Gastrocnemius medialis (tissue), 4 donors: ENCODE measurements at places on chromosomes 3 and 15.

DNA sequence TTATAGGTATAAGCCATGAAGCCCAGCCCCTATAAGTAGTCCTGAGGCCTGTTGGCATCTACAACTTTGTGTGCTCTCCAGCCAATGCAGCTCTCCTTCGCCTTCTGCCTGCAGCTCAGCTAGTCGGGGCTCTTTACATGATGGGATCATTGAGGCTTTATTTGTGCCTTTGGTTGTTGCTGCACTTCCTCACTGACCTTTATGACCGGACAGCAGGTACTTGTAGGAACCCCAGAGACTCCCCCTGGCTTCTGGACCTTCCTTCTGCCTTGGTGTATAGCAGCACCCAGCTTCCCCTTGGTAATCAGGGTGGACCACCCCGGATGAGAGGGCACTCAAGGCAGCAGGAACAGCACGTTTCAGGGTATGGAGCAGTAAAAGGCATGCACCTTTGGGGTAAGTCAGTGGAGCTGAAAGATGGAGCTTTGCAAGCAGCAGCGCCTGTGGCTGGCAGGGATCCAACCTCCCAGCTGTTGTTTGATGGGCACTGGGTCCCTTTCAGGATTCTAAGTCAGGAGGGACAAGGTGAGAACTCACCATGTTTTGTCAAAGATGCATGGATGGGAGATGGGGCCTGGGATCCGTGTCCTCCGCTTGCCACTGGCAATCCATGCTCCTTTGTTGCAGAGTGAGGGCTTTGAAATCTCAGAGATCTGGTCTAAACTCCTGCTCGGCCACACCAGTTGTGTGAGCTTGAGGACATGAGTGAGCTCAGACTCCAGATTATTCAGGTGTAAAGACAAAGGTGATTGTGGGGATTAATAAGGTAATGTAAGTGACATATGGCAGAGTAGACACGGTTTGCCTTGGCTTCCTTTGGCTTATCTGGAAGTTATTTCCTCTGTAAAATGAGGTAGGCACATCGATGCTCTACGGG lies 65.1 kb upstream of the KLF13 start:
- no peak for DNase-seq

DNA sequence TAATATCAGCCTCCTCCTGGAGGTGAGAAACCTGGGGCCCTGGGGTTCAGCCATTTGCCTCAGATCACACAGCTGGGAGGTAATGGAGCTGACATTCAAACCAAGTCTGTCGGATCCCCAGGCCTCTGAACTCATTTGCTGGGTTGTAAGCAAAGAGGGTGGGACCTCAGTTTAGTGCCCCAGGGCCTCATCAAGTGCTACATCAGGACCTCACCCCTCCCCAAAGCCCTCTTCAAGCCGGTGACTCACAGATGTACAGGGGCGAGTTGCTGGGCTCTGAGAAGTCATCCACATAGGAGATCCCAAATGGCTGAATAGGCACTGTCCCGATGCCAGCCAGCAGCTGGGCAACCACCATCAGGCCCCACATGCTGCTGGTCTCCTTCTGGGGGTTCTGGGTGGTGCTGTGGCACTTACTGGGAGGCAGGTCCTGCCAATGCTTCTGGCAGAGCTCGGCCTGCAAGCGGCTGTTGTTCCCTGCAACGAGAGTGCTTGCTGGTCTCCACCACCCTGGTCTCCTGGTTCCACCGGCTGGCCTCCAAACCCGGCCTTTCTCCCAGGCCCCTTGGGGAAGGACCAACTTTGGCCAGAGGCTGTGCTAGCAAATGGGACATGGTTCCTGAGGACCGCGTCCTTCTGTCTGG lies 59.2 kb upstream of the RAB6B start:
- no peak for DNase-seq

GRCh38 chr15:73631915-73632669 lies 1.1 kb downstream of the NPTN start:
- DNase-seq = peak; percentile 32

DNA sequence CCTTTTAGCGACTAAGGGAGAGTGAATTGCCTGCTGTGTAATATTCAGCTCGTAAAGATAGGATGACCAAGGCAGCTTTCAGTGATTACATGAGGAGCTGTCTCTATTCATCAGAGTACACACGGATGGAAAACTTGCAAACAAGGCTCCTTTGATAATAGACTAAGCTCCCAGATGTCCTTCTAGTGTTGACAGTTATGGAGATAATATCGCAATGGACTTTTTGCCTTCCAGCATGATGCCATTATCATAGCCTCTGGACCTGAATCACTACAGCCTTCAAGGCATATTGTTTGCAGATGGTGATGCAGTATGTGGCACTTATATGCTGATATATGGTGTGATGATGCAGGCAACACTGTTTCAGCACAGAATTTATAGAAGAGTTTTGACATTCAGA lies 93.9 kb downstream of the ECT2 start:
- DNase-seq = no peak

- no peak for DNase-seq
These were observed 59.7 kb upstream of the GK5 start for GRCh38 chr3:142285083-142285517.

DNA sequence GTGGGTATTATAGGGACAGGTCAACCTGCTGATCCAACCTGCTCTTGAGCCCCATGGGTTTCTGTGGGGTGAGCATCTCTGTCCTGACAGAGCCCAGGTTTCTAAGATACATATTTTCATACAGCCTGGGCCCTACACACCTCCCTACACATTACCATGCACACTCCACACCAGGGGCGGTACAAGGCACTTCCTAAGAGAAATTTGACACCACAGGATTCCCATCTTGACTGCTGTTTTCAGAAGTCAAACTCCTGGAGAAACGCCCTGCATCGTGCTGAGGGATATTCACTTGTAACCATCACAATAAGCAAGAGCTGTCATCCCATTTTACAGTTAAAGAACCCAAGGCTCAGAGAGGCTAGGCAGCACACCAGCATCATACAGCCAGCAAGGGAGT lies 50.1 kb downstream of the NUP210 start:
- no peak for DNase-seq

- DNase-seq = no peak
These were observed 941.7 kb downstream of the TUSC7 start for GRCh38 chr3:117651246-117651645.

- peak; percentile 61 for DNase-seq
These were observed 39.2 kb upstream of the HERC1 start for GRCh38 chr15:63872759-63873510.

GRCh38 chr15:68057758-68058157 lies 3.6 kb downstream of the PIAS1 start:
- no peak for DNase-seq

DNA sequence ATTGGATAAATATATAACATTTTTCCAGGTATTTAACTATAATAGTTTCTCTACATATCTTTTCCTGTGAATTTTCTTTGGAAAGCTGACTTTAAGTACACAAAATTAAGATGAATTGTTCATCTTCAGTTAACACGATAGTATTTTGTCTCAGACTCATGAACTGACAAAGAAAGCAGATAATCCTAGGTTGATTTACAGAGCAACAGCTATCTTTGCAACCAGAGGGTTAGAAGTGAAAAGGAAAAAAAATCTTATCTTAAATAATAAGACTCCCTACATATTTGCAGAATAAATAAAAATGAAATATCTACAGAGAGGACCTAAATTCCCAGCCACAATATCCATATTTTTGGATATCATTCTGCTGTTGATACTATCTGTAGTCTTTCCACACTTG lies 350.2 kb upstream of the GRM7 start:
- DNase-seq = no peak

GRCh38 chr15:69624816-69625215 lies 172.2 kb downstream of the RPLP1 start:
- DNase-seq = no peak

GRCh38 chr3:10762611-10763247 lies 53.3 kb upstream of the SLC6A11 start:
- DNase-seq = no peak

DNA sequence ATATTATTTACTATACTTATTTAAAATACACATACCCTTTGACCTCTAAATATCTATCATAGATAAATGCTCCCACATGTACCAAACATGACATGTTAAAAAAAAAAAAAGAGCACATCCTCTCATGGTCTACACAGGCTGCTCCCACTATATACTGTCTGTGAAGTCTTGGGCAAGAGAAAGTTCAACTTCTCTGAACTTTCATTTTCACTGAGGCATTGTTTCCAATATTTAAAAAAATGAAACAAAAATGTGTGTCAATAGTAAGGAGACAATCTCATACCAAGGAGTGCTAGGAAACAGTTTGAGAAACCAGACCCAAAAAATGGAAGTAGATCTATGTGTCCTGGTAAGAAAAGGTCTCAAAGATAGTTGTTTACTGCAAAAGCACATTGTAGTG lies 29.3 kb downstream of the SLC4A7 start:
- DNase-seq = no peak

DNA sequence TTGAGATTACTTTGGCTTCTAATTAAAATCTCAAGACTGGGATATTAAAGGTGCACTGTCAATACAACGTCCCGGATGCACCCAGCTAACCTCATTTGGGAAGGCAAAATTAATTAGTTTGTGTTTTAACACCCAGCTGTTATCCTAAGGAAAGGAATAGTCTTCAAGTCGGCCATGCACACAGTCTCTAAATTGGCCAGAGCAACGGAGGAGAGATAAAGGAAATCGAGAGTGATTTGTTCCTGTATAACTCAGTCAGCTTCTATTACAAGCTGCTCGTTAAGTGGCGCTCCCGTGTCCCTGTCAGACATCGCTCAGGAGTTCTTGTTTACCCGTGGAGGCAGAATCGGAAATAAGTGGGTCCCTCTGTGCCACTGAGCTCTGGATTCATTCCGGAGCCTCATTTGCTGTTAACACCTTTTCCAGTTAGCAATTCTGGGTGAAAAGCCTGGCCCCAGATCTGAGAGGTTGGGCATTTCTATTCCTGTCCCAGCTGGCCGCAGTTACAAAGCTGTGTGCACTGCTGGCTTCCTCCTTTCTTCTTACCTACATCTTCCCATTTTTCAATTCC lies 63.9 kb downstream of the ST8SIA2 start:
- no peak for DNase-seq

- no peak for DNase-seq
These were observed 83.9 kb downstream of the FSIP1 start for GRCh38 chr15:39698444-39699390.

- no peak for DNase-seq
These were observed 690.4 kb upstream of the NAALADL2 start for GRCh38 chr3:174168538-174169254.

DNA sequence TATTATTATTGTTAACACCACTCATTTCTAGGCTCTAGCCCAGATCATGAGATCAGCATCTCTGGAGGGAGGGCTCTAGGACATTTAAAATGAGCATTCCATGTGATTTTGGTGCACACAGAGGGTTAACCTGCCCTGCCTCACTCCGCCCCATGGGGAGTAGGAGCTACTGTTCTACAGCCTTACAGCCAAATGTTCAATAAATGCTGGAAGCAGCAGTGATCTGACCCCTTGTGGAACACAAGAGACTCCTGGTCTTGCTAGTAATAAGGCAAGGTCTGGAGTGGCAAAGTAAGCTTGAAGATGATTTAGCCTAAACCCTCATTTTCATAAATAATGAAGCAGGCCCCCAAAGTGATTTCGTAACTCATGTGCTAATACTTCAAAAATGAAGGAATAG lies 166.4 kb upstream of the EOMES start:
- DNase-seq = no peak

DNA sequence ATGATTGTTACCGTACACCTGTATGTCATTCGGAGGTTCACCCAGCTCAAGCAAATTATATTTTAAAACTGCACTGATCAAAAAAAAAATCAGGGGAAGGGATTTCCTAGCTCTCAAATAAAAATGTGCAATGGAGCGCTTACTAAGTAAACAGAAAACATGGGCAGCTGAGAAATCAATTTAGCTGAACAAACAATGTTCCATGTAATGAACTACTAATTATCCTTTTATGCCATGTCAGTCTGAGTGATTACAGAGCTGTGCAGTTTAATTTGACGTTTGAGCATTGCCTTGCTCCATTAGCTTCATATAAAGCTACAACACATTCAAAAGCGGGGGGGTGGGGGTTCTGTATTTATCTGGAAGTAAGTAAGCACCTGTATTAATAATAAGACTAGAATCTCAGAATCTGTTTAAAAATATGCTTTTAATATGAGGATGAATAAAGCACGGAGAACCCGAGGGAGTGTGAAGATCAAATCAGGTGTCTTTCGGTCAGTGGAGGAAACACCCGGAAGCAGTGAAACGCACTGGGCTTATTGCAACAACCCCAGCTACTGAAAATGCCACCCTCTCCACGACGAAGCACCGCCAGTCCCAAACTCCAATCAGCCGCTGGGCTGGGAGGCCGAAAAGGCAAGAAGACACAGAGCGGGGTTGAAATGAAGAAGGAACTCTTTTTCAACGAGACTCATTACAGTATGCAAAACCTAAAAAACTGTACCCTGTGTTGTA lies 196.5 kb upstream of the ATP11B start:
- DNase-seq = no peak
